ENCODE measurements at places on chromosomes 12 and 14. TPM values are rescaled to one million over a fixed set of nuclear protein-coding genes. Genes with fewer than 3 reads are reported as not detected.

Gene AKAP6
- total RNA-seq, result 0.91 TPM

Gene TAS2R7
- total RNA-seq, result not detected

Gene GSG1
- total RNA-seq, result 0.21 TPM

Gene SIX6
- total RNA-seq, result not detected

Gene GPR65
- total RNA-seq, result not detected

Gene IRAK3
- 0.09 TPM for total RNA-seq

Gene PLD4
- total RNA-seq, result 0.29 TPM

Gene C12orf56
- total RNA-seq, result 0.14 TPM
